ENCODE measurements at places on chromosomes 1 and 21.

DNA sequence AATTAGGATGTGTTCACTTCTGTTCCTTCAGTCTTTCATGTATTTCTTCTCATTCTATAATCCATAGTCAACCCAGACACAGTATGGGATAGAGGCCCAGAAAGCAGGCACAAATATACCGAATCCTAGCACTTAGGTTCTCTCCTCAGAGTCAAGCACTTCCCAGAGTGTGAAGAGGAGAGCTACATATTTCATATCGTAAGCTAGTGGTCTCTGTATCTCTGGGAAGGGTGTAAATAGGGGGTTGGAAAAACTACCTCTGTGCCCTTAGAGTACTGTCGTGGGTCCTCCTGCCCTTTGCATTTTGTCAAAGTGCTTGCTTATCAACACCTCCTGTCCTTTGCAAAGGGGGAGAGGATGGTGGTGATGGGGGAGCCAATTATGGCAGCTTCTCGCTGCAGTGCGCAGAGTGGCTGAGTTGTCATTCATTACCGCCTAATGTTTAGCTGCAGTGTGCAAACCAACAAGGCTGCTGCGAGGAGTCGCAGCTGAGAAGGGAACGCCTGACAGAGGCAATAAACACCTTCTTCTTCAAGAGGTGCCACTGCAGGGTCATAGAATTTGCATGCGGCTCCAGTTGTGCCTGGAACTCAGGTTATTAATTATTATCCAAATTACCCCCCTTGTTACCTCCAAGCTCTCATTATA lies 182.7 kb downstream of the NUF2 start:
- H3K4me3 ChIP-seq, result no peak overlapping the region
- H3K27ac ChIP-seq, result no peak overlapping the region
- H3K4me1 ChIP-seq, result no peaks in the 10 kb centered on the region
- H3K27me3 ChIP-seq, result no peaks in the 10 kb centered on the region
- H3K36me3 ChIP-seq, result no peaks in the 10 kb centered on the region
- DNase-seq, result no peak

DNA sequence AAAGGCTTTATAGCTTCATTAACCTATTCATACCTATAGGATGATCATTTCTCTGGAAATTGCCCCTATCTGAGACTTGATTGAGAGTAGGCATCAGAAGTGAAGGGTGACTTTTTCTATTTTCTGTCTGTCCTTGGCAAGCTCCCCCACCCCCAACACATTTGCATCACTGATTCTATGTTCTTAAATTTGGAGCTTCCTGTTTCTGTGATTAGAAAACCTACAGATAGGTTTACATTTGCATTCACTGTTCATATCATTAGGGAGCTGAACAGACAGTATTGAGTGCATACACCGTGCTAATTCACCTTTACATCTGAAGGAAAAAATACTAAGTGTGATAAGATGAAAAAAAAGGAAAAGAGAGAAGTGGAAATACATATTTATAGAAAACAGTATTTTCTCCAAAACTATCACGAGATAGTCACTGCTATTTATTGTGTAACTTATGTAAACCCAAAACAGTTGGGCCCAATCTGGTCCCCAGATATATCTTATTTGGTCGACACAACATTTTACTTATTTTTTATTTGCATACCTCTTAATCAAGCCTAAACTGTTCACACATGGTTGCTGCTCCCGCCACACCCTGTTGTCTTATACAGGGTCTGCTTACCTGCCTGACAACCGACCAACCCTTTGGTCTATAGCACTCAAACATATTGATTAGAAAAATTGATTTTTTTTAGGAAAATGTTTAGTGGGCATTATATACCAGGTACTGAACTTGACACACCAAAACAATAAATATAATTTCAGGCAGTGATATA lies 218.8 kb downstream of the NTNG1 start:
- no peaks in the 10 kb centered on the region for H3K27me3 ChIP-seq
- no peak for DNase-seq
- H3K4me1 ChIP-seq, result no peaks in the 10 kb centered on the region
- no peak overlapping the region for H3K27ac ChIP-seq

- H3K36me3 ChIP-seq, result no peaks in the 10 kb centered on the region
- H3K4me3 ChIP-seq, result no peak overlapping the region
- H3K27me3 ChIP-seq, result no peaks in the 10 kb centered on the region
- DNase-seq, result no peak
Measured at GRCh38 chr1:46516200-46516950, 26.7 kb downstream of the DMBX1 start.

DNA sequence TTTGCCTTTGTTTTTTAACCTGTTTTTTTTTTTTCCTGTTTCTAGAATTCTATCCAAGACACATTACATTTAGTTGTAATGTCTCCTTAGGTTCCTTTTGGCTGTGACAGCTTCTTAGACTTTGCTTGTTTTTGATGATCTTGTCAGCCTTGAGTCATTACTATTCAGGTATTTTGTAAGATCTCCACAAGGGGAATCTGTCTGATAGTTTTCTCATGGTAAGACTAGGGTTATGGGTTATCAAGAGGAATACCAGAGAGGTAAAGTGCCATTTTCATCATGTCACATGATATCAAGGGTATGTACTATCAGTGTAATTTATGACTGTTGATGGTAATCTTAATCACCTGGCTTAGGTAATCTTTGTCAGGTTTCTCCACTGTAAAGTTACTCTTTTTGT lies 99.1 kb upstream of the GFI1 start:
- H3K4me1 ChIP-seq, result no peaks in the 10 kb centered on the region
- no peak for DNase-seq
- no peaks in the 10 kb centered on the region for H3K27me3 ChIP-seq
- no peak overlapping the region for H3K4me3 ChIP-seq

- H3K4me1 ChIP-seq, result peaks cover 7% of the 10 kb centered on the region
- H3K36me3 ChIP-seq, result no peaks in the 10 kb centered on the region
- no peak overlapping the region for H3K4me3 ChIP-seq
- no peak for DNase-seq
Measured at GRCh38 chr21:15849927-15850326, 120.1 kb downstream of the USP25 start.

- H3K27ac ChIP-seq, result no peak overlapping the region
- DNase-seq, result no peak
- no peaks in the 10 kb centered on the region for H3K36me3 ChIP-seq
- H3K27me3 ChIP-seq, result no peaks in the 10 kb centered on the region
- H3K4me1 ChIP-seq, result no peaks in the 10 kb centered on the region
Measured at GRCh38 chr21:44427241-44428120, 27.8 kb upstream of the LRRC3 start.

DNA sequence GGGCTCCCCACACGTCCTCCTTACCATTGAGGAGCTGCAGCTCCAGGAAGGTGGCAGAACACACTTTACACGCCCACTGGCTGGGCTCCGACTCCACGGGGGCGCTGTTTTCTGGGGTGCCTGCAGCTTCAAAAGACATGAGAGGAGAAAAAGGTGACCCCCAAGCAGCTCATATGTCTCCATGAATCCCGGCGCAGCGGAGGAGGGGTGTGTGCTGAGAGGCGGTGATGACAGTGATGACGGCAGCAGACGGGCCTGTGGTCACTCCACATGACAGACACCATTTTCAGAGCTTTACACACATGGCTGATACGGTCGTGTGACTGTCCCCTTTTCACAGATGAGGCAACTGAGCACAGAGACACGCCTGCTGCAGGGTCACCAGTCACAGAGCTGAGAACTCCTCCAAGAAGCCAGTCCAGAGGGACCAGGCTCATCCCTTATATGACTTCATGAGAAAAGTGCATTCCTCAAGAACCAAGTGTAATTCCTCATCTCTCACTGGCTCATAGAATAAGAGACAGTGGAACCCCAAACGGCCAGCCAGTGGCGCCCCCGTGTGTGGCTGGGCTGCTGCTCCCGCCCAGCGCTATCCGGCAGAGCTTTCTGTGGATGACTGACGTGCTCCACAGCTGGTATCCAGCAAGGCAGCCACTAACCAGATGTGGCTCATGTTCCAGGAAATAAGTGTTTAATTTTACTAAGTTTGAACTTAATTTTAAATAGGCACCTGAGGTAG lies 31.9 kb downstream of the PRDM15 start:
- H3K27me3 ChIP-seq, result no peaks in the 10 kb centered on the region
- no peak for DNase-seq
- no peak overlapping the region for H3K4me3 ChIP-seq
- no peaks in the 10 kb centered on the region for H3K36me3 ChIP-seq
- peaks cover 2% of the 10 kb centered on the region for H3K4me1 ChIP-seq

Measured in Panc1 (cell line).